CD4-positive, alpha-beta memory T cell (primary cell): ENCODE measurements at places on chromosomes 1 and 21. TPM values are rescaled to one million over a fixed set of nuclear protein-coding genes. Genes with fewer than 3 reads are reported as not detected.

The RNPC3 gene
- 13.2 TPM for polyA plus RNA-seq

The CRTC2 gene
- 12.3 TPM for polyA plus RNA-seq

The ADAMTSL4 gene
- polyA plus RNA-seq = 0.24 TPM

The CD1E gene
- polyA plus RNA-seq = not detected

The ACTA1 gene
- polyA plus RNA-seq = not detected

The PRAMEF10 gene
- not detected for polyA plus RNA-seq

The KRTAP12-2 gene
- not detected for polyA plus RNA-seq

DNA sequence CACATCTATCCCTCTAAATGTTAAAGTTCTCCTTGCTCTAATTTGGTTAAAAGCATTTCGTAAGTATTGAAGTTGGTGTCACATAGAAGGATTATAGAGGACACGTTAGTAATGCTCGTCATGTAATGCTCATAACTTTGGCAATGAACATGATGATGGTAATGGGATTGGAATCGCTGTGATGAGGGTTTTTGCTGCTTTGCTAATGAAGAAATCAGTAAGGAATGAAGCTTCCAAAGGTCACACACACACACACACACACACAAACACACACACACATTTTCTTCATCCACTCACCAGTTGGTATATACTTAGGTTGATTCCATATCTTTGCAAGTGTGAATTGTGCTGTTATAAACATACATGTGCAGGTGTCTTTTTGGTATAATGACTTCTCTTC, 36.8 kb upstream of the ZNF648 start:
- no peaks in the 10 kb centered on the region for H3K27me3 ChIP-seq
- no peak overlapping the region for H3K27ac ChIP-seq
- no peaks in the 10 kb centered on the region for H3K36me3 ChIP-seq
- DNase-seq = no peak
- no peak overlapping the region for H3K4me3 ChIP-seq

DNA sequence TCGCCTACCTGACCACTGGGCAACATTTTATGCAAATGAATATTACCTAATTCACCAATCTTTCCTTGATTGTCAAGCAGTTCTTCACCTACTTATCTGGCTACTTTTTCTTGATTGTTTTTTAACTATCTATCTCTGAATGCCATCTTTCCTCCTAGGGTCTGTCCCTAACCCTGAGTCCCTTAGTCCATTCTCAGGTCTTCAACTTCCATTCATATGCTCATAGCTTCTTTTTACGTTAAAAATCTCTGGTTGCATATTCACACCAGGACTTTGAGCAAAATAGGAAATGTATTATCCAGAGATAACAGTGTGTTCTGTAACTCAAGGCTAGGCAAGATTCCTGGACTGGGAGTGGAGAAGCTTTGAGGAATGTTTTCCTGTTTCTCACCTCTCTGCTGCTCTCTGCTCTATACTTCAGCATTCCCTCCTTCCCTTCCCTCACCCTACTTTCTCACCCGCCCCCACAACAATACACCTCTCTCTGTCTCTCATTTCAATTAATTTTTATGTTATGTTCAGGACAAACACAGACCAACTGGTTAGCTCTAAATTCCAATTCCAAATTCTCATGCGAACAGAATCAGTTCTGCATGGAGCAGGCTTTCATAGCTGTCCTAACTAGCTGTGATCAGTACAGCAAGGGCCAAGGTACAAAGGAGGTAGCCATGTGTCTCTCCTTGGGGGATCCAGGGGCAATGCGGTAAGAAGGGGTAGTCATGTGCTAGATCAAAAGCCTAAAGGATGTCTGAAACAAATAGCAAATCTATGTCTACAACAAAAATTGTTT, 278.4 kb downstream of the USH2A start:
- H3K4me1 ChIP-seq = no peaks in the 10 kb centered on the region
- H3K4me3 ChIP-seq = no peak overlapping the region
- no peak overlapping the region for H3K27ac ChIP-seq
- DNase-seq = no peak

GRCh38 chr1:172356620-172357019, 63.9 kb upstream of the C1orf105 start:
- no peak overlapping the region for H3K27ac ChIP-seq
- peaks cover 72% of the 10 kb centered on the region for H3K4me1 ChIP-seq
- no peak for DNase-seq
- no peaks in the 10 kb centered on the region for H3K36me3 ChIP-seq

- peak; percentile 24 for DNase-seq
- H3K36me3 ChIP-seq = no peaks in the 10 kb centered on the region
- H3K27me3 ChIP-seq = no peaks in the 10 kb centered on the region
- peak overlapping the region; percentile 26 for H3K27ac ChIP-seq
Observed at GRCh38 chr1:59146651-59147358, 150.1 kb upstream of the FGGY start.

DNA sequence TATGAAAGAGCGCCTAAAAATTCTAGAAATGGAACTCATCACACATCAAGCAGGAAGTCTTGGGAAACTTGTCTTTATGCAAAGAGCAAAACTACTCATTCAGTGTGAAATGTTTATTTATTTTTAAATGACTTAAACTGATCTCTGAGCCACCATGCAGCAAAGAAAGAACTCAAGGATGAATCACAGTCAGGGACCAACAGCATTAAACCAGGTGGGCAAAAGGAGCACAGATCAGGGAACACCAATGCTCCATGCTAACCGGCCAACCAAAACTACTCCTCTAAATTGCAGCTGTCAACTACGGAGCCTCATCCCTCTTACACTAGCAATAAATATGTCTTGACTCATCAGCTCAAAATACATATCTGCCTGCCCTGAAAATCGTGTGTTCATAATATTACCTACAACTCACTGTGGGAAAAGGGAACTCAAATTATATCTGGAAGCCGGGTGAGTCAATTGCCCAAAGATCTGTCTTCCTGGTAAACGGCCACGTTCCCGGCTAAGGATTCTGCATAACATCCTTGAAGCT, 129.2 kb downstream of the PTPN14 start:
- H3K36me3 ChIP-seq = no peaks in the 10 kb centered on the region
- no peak for DNase-seq
- no peaks in the 10 kb centered on the region for H3K27me3 ChIP-seq
- H3K4me3 ChIP-seq = no peak overlapping the region

- no peak overlapping the region for H3K4me3 ChIP-seq
- no peaks in the 10 kb centered on the region for H3K4me1 ChIP-seq
- no peak overlapping the region for H3K27ac ChIP-seq
- H3K36me3 ChIP-seq = no peaks in the 10 kb centered on the region
- no peak for DNase-seq
Observed at GRCh38 chr1:210754878-210755665, 378.9 kb downstream of the KCNH1 start.

DNA sequence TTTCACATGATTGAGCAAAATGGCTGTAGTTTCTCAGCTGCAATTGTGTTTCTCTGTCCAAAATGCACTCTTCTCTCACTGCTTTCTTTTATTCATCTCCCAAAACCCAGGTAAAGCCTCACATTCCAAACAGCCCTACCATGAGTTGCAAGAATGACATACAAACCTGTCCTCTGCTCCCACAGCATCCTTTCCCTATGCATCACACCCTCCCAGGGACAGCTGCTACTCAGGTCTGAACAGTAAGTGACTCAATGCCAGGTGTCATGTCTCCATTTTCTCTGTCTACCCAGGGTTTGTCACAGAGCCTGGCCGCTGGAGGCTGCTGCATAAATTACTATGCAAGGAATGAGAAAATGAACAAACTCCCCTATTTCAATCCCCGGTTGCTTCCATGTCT, 118.5 kb downstream of the PLD5 start:
- no peaks in the 10 kb centered on the region for H3K36me3 ChIP-seq
- DNase-seq = no peak
- no peak overlapping the region for H3K4me3 ChIP-seq
- no peaks in the 10 kb centered on the region for H3K4me1 ChIP-seq
- H3K27me3 ChIP-seq = no peaks in the 10 kb centered on the region
- H3K27ac ChIP-seq = no peak overlapping the region

- no peaks in the 10 kb centered on the region for H3K27me3 ChIP-seq
- DNase-seq = no peak
- H3K27ac ChIP-seq = no peak overlapping the region
- H3K36me3 ChIP-seq = no peaks in the 10 kb centered on the region
- no peaks in the 10 kb centered on the region for H3K4me1 ChIP-seq
Observed at GRCh38 chr1:234072793-234073192, 168.3 kb downstream of the SLC35F3 start.

GRCh38 chr1:34330061-34330460, 153.4 kb downstream of the C1orf94 start:
- H3K27me3 ChIP-seq = no peaks in the 10 kb centered on the region
- H3K27ac ChIP-seq = no peak overlapping the region
- H3K4me1 ChIP-seq = no peaks in the 10 kb centered on the region
- H3K36me3 ChIP-seq = no peaks in the 10 kb centered on the region
- DNase-seq = no peak
- no peak overlapping the region for H3K4me3 ChIP-seq
